ENCODE measurements at places on chromosomes 13 and 19.

DNA sequence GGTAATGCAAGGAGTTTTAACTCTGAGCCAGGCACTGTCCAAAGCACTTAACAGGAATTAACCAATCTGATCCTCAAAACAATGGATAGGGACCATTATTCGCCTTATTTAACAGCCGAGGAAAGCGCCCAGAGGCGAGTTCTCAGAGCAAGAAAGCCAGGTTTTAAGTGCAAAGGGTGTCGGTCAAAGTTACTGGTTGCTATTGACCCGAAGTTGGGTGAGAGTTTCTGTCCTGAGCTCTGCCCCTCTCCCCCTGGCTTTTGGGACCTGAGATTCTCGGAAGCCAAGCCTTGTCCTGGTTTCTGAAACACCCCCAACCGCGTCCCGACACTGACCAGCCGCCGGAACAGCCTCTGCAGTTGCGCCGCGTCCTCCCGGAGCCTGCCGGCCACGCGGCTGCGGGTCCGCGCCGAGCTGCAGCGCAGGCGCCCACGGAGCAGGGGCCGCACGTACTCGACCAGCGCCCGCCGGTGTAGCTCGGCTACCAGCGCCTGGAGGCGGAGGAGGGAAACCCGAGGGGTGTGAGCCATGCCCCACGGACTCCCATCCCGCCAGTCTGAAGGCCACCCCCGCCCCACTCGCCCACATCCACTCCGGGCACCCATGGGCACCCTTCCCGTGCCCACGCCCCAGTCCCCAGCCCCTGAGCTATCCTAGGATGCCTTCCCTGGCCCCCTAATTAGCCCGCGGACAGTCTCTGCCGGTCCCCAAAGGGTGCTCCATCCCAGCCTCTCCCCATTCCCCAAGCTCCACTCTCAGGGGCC lies 27.8 kb downstream of the EXOC3L2 start:
- DNase-seq: no peak

GRCh38 chr19:2254064-2254872 lies 1.9 kb downstream of the JSRP1 start:
- peak; percentile 92 for DNase-seq

DNA sequence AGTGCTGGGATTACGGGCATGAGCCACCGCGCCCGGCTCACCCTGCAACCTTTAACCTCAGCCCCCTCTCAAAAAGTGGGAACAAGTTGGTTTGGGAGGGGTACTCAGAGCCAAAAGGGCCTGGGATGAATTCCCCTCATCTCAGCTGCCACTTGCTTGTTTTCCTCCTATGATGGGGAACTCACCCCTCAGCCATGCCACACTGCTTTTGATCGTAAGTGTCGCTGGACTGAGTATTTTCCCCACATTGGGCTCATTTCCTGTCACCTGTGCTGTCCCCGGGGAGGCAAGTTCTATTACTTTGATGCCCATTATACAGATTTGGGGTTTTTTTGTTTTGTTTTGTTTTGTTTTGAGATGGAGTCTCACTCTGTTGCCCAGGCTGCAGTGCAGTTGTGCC lies 6.5 kb downstream of the R3HDM4 start:
- no peak for DNase-seq

GRCh38 chr13:30618186-30618929 lies 638 bp downstream of the USPL1 start:
- no peak for DNase-seq

GRCh38 chr19:23406091-23406490 lies 10.8 kb upstream of the ZNF91 start:
- no peak for DNase-seq

DNA sequence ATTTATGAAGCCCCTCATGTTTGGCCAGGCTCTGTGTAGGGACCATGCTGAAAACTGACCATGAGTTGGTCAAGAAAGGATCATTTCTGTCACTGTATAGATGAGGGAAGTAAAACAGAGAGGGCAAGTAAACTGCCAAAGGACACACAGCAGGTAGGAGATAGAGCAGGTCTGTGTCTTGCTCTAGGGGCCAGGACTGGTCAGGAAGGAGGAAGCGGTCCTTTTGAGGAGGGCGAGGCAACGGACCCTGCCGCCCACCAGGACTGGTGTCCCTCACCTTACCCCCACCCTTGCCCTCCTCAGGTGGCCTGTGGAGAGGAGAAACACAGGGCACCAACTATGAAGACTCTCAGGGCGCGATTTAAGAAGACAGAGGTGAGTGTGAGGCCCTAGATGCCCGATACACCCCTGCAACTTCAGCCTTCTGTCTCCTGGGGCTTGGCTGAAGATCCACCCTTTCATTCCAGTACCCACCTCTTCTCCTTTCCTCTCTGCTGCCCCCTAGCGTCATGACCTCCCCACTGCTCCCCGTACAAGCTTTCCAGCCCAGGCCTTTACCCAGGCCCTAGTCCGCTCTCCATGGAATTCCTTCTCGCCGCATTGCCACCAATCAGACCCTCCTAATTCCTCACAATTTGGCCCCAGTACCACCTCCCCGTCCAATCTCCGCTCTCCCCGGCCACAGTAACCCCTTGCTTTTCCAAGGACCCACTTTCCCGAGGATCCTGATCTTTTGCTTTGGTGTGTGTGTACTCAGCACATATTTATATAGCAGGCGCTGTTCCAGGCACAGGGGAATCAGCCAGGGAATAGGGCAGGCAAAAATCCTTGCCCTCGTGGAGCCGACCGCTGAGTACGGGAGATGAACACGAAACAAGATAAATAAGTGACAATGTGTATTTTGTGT lies 3.9 kb downstream of the ANKRD24 start:
- DNase-seq: peak; percentile 76

GRCh38 chr13:97852181-97852874 lies 101.1 kb upstream of the IPO5 start:
- no peak for DNase-seq

DNA sequence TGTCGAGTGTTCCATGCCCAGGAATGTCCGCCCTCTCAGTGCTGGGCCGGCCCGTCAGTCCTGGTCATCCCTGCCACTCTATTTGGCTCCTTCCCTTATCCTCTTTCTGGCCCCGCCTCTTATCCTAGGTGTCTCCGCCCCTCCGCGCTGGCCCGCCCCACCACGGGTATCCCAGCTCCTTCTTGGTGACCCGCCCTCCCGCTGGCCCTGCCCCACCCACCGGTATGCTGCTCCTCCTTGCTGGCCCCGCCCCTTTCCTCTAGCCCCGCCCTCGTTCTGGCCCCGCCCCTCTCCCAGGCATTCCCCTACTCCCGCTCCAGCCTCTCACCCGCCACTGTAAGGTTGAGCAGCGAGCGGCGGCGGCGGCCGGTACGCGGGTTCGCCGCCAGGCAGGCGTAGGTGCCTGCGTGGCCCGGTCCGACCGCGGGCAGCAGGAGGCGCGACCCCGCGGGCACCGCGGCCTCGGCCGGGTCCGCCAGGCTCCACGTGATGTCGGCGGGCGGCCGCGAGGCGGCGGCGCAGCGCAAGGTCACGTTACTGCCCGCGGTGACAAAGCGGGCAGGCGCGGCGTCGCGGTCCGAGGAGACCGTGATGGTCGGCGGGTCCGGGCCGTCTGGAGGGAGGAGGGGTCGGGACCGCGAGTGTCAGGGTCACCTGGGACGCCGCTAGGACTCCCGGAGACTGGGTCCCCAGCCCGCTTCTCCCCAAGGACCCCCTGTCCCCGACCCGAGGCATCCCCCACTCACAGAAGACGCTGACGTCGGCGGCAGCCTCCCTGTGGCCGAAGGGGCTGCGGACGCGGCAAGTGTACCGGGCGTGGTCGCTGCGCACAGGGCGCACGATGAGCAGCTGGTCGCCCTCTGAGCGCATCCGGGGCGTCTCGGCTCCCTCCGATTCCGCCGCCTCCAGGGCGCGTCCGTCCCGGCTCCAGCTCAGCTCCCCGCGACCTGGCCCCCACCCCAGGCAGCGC lies 2.0 kb downstream of the VSIG10L start:
- peak; percentile 83 for DNase-seq

- no peak for DNase-seq
Observed at GRCh38 chr19:50417111-50418081, 1.3 kb upstream of the SPIB start.

DNA sequence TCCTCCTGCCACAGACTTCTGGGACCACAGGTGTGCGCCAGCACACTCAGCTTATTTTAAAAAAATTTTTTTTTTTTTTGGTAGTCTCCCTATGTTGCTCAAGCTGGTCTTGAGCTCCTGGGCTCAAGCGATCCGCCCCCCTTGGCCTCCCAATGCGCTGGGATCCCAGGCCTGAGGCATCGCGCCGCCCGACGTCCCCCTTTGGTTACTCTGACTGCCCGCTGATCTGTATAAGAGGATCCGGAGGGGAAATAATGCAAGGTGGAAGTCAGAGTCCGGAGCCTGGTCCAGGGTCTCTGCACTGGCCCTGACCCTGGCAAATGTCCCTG lies 486 bp upstream of the ZNF805 start:
- DNase-seq: no peak

GRCh38 chr19:5889288-5889971 lies 14.2 kb downstream of the NDUFA11 start:
- no peak for DNase-seq

DNA sequence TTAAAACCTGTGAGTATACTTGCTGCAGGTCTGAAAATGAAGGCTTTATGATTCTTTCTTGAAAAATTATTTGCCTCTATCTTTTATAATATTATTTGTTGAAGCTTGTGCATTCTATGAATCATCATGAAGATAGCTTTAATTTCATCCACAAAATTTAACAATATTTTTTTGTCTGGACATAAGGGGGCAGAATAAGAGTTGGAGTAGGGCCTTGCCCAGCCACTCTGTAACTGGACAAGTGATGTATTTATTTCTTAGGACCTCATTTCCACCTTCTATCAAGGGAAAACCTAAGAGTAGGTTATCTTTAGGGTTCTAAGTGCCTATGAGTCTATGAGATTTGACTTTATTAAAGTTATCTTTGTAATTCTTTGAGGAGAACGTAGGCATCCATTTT lies 49.9 kb downstream of the N4BP2L1 start:
- no peak for DNase-seq

- DNase-seq: no peak
Observed at GRCh38 chr19:40774916-40775631, at the start of gene MIA. MIA (plus strand) TSS chr19:40775521; CDS start chr19:40775543, 22 bp downstream.

GRCh38 chr19:42279902-42280814 lies 11.1 kb downstream of the CIC start:
- peak; percentile 97 for DNase-seq

DNA sequence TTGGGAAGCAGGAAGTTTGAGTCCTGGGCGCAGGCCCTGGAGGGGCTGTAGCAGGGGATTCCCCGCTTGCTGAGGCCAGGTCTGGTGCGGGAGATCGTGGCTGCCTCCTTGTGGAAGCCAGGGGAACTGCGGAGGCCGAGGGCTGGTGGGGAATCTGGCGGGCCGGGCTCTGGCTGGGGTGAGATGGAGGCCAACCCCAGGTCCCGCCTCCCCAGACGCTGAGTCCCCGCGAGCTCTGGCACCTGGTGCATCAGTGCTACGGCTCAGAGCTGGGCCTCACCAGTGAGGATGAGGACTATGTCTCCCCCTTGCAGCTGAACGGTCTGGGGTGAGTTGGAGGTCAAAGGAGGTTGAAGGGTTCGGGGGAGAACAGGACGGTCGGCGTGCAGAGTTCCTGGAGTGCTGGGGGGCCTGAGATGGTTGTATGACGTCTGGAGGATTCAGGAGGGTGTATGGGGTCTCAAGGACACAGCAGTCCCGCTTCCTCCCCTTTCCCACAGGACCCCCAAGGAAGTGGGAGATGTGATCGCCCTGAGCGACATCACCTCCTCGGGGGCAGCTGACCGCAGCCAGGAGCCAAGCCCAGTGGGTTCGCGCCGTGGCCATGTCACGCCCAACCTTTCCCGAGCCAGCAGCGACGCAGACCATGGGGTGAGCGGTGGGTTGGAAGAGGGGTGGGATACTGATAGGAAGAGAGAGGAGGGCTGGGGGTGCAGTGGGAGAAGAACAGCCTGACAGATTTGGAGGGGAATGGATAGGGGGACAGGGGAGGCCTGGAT lies 13.1 kb downstream of the GRAMD1A start:
- DNase-seq: peak; percentile 96

GRCh38 chr19:48968179-48968661 lies 3.1 kb downstream of the FTL start:
- no peak for DNase-seq

DNA sequence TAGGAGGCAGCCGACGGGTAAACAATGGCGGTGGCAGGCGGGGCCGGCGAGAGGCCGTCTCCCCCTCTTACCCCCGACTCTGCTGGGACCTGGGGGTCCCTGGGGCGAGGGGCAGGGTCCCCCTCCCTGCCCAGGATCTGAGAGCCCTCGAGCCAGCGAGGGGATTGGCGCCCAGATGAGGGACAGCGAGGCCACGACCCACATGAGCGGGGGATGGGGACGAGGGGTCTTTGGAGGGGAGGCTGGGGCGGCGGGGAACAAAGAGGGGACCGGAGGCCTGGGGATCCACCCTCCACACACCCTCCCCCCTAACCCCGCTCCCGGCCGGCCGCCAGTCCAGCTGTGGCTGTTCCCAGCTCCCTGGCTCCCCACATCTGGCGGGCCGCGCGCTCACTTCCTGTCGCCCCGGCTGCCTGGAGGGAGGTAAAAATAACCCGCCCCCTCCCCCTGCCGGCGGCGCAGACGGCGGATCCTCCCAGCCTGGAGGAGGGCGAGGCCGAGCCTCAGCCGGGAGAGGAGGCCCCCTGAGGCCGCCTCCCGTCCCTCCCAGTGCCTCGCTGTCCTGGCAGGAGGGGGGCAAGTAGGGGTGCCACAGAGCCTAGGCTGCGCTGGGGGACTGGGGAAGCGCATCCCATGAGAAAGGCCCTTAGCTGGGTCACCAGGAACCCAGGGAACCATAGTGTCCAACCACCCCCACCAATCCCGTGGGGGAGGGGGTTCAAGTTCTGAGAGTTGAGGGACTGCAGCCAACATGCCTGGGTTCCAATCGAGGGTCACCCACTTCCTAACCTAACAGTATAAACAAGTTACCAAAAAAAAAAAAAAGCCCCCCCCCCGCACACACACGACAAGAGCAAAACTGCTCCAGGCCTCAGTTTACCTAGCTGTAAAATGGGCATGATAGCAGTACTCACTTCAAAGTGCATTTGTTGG lies 29.3 kb upstream of the NANOS3 start:
- DNase-seq: peak; percentile 84

GRCh38 chr19:42323473-42323851 lies 2.0 kb upstream of the MEGF8 start:
- no peak for DNase-seq

- no peak for DNase-seq
Observed at GRCh38 chr13:103852036-103852435, 785.8 kb upstream of the SLC10A2 start.

- DNase-seq: no peak
Observed at GRCh38 chr13:75889427-75889826, 253.3 kb downstream of the LMO7 start.

- DNase-seq: no peak
Observed at GRCh38 chr13:35471706-35472322, 4.7 kb downstream of the MAB21L1 start.

- no peak for DNase-seq
Observed at GRCh38 chr19:23800271-23800670, 41.6 kb upstream of the ZNF681 start.

DNA sequence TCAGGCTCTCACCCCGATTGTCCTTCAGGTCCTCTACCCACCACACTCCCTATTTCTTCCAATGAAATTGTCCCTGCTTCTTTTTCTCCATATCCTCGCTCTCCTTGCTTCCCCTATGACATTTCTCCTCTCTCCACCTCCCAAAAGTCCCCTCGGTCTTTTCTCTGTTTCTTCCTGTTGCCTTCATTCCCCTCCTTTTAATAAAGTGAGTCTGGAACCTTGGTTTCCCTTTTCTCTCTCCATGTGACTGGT lies 676 bp upstream of the ZNF574 start:
- no peak for DNase-seq

- no peak for DNase-seq
Observed at GRCh38 chr13:77377016-77377415, 50.1 kb upstream of the MYCBP2 start.
